Stimulated activated CD4-positive, alpha-beta T cell treated with anti-CD3 and anti-CD28 coated beads, TNF-alpha, amount 100 ng/mL, for 48 hours (primary cell): ENCODE measurements at places on chromosomes 13 and 19.

- DNase-seq = no peak
Measured at GRCh38 chr13:88248393-88248792, 577.2 kb downstream of the SLITRK5 start.

- DNase-seq = no peak
Measured at GRCh38 chr19:11337080-11337479, 2.4 kb downstream of the RAB3D start.

- DNase-seq = no peak
Measured at GRCh38 chr13:104140552-104140951, 1074.3 kb upstream of the SLC10A2 start.

DNA sequence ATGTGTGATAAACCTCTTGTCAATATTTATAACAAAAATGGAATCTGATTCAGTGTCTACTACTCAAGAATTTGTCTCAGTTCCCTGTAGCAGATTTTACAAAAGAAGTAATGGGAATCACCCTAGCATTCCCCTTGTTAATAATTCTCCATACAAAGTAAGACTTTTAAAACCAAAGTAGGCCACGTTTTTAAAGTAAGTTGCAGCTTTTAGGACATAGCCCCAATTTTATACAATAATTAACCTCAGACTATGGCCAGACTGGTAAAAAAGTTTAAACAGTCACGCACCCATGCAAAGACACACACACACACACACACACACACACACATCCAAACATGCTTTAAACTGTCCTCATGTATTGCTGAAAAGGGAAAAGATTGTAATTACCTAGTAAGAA is 589.9 kb downstream of the PCDH9 start:
- DNase-seq = no peak

- DNase-seq = no peak
Measured at GRCh38 chr13:28384789-28385188, 110.1 kb downstream of the FLT1 start.

DNA sequence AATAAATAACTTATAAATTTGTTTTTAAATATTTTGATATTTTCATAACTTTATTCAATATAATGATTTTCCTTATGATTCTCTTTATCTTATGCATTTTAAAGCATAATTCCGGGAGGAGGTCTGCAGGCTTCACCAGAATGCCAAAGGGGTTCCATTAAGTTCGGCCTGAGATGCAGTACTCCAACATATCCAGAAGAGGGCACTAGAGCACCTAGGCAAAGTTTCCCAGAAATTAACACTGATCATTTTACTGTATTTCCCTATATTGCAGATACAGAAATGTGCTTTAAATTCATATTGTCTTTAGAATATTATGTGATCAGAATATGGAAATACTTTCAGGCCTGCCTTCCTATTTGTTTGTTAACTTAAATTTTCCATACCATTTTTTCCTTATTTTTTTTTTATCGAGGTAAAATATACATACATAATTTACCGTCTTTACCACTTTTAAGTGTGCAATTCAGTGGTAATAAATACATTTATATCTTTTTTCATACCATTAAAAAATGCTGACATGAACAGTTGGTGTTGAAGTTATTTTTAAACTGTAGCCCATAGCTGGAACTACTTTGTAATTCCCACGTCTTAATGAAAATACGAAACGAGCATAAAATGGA is 58.9 kb upstream of the TM9SF2 start:
- DNase-seq = no peak

DNA sequence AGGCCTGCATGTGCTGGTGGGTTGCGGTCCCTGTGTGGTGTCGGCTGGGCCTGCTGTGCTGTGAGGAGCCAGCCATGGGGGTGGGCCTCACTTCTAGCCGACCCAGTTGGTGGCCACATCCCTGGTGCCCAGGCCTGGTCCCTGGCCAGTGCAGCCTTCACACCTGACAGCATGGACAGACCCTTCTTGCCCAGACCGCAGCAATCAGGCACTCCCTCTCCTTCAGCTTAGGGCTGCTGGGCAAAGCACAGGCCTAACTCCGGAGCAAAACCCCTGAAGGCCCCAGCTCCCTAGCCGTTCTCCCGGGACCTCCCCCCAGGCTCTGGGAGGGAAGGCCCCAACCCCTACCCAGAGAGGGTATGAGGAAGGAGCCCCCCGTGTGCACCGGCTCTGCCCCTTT is 6.6 kb upstream of the MCF2L start:
- DNase-seq = no peak

GRCh38 chr13:37772644-37773043 is 96.9 kb downstream of the TRPC4 start:
- no peak for DNase-seq

GRCh38 chr19:30883071-30883470 is 466.2 kb downstream of the TSHZ3 start:
- no peak for DNase-seq
